Lower leg skin (tissue), 4 donors: ENCODE measurements at places on chromosomes 11 and 22. TPM values are rescaled to one million over a fixed set of nuclear protein-coding genes. Genes with fewer than 3 reads are reported as not detected.

AIP gene
- total RNA-seq = 43.3 TPM

GRCh38 chr22:36395055-36395849, 7.5 kb upstream of the MYH9 start:
- DNase-seq = no peak

- DNase-seq = no peak
These were observed 31.4 kb downstream of the PPIL2 start for GRCh38 chr22:21697021-21697771.

DNA sequence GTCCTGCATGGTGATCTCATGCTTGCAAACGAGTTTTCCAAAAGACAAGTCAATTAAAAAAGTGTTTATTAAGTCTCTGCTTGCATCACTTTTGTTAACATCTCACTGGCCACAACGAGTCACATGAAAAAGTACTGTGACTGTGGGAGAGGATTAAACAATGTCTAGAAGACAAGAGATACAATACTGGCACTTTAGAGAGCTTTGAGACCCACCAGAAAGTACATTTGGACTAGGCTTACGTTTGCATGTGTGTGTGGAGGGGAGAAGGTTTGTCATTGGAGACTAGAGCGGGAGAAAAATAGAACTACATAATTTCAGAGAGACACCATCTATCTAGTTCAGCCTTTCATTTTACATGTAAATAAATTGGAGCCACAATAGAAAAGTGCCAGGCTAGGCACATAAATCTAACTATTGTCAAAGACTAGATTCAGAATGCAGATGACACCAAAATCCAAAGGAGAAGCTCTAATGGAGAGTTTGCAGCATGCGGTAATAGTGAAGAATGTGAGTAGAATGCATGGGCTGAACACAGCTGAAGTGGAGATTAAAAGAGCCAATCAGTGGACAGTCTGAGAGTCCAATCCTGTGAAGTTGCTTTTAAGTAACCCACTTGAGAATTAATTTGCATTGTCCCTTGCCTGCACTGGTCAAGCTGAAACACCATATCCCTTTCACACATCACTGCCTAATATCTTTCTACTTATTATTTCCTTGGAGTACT, 977.4 kb upstream of the FAT3 start:
- DNase-seq = no peak

GRCh38 chr11:24723231-24723630, 226.4 kb downstream of the LUZP2 start:
- no peak for DNase-seq

GRCh38 chr22:35411102-35411501, 11.2 kb downstream of the MCM5 start:
- DNase-seq = no peak

MRGPRX3 gene
- total RNA-seq = 0.38 TPM

DNA sequence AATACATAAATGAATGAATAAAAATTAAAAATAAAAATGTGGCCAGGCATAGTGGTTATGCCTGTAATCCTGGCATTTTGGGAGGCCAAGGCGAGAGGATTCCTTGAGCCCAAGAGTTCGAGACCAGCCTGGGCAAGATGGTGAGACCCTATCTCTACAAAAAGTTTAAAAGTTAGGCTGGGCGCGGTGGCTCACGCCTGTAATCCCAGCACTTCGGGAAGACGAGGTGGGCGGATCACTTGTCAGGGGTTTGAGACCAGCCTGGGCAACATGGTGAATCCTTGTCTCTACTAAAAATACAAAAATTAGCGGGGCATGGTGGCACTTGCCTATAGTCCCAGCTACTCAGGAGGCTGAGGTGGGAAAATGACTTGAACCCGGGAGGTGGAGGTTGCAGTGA, 9.7 kb upstream of the BEST1 start:
- DNase-seq = peak; percentile 57

NCAPD3 gene
- total RNA-seq = 24.7 TPM

DNA sequence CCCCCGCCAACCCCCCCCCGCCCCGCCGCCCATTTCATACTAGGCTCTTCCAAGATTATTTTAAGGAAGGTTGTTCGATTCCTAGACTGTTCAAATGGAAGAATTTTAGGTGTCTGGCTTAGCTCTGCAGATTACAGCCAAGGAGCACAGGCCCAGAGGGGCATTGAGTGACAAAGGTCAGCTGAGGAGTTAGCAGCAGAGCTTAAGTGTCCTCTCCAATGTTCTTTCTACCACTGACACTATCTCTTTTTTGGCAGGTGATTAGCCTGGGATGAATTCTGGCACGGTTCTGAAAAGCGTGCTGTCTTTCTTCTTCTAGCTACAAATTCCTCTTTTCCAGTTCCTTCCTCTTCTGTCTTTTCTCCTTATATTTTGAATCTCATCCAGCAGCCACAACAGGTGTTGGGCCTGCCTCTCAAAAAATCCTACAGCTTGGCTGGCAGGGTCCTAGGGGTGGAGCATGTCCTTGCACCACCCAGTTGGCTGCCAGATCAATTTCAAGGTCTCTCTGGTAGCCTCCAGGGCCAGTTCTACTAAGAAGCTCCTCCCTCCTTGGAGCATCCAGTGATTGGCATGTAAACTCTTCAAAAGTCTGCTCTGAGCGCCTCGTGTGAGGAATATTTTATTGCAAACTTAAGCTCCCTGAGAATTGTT, 23.0 kb downstream of the KCNE3 start:
- no peak for DNase-seq

OOSP2 gene
- not detected for total RNA-seq

DNA sequence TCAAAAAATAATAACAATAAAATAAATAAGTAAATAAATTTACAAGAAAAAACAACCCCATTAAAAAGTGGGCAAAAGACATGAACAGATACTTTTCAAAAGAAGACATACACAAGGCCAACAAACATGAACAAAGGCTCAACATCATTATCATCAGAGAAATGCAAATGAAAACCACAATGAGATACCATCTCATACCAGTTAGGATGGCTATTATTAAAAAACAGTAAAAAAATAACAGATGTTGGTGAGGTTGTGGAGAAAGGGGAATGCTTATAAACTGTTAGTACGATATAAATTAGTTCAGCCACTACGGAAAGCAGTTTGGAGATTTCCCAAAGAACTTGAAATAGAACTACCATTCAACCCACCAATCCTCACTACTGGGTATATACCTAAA, 44.6 kb downstream of the PRCP start:
- DNase-seq = no peak

MS4A6E gene
- not detected for total RNA-seq

GRCh38 chr22:29427176-29427760, 11.1 kb upstream of the RFPL1 start:
- DNase-seq = peak; percentile 54

DNA sequence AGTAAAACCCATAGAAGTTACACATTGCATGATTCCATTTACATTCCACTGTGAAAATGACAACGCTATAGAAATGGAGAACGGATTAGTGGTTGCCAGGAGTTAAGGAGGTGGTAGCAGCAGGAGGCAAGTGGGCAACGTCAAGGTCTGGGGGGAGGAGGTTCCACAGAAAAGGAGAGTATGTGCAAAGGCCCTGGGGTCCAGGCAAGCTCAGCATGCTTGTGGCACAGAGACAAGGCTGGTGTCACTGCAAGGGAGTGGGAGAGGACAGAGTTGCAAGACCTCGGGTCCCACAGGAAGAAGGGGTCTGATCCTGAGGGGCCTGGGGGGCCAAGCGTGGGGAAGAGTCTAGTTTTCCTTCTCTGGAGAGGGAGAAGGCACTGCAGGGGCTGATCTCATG, 240.8 kb downstream of the MN1 start:
- no peak for DNase-seq

- DNase-seq = no peak
These were observed 56.8 kb upstream of the CLMP start for GRCh38 chr11:123251657-123252344.

- no peak for DNase-seq
These were observed 69.1 kb upstream of the APOA1 start for GRCh38 chr11:116906479-116906878.

GRCh38 chr11:60767388-60767811, 10.7 kb downstream of the MS4A15 start:
- no peak for DNase-seq

DNA sequence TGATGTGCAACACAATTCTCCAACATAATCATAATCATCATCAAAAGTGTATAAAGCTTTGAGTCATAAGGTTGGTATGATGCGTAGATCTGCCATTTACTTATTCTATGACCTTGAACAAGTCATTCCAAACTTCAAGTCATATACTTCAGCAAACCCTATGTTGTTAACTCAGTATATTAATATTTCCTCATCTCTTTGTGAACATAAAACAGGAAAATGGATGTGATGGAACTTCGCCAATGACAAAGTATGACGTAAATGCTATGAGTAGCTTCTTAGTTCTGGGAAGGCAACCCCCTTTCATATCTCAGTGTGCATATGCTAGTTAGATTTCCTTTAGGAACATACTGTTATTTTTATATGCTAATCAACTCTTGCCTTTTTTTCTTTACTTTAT, 102.7 kb upstream of the ANO3 start:
- no peak for DNase-seq

PITPNM1 gene
- 13.7 TPM for total RNA-seq

DNA sequence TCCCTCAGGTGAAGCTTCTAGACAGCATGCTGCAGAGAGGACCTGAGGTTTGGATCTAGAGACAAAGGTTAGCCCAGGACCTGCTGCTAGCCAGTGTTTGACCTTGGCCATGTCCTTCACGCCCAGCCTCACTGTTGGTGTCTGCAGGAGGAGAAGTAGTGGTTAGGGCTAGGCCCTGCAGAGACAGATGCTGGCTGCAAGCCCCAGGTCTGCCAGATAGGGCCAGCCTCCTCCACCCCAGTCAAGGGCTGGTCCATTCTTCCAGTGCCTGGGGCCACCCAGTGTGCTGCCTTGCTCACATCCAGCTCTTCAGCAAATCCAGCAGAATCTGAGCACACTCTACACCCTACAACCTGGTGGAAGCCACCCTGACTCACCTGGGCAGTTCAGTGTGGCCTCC, 21.5 kb upstream of the MIEF1 start:
- no peak for DNase-seq

DNA sequence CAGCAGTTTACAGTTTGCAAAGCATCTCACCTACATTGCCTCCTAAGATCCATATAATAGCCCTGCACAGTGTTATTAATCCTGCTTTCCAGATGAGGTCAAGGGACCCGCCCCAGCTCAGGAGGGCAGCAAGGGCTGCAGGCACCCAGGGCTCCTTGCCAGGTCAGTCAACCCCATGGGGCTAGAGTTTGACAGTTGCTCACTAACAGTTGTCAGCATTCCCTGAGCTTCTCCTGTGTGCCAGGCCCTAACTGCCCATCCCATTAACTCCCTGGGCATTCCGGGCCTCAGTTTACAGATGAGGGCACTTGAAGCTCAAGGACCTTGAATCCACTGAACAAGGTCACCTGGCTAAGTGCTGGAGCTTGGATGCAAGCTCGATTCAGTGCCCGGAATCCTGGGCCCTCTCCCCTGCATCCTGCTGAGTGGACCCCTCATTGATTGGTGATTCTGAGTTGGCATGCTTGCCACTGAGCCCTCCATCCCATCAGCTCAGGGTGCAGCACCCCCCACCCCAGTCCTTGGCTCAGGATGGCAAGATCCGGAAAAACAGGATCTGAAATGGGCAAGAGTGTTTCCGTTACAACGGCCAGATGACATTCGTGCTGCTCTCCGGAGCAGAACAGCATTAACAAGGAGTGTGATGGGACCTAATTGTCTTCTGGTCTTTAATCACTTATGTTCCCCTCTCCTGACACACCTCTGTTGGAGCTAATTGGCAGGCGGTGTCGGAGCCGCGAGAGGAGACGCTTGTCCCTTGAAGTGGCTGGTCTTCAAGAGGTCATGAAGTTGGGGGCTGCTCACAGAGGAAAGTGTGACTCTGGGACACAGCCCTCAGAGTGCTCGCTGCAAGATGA, 87.4 kb upstream of the SHISAL1 start:
- DNase-seq = peak; percentile 60

DNA sequence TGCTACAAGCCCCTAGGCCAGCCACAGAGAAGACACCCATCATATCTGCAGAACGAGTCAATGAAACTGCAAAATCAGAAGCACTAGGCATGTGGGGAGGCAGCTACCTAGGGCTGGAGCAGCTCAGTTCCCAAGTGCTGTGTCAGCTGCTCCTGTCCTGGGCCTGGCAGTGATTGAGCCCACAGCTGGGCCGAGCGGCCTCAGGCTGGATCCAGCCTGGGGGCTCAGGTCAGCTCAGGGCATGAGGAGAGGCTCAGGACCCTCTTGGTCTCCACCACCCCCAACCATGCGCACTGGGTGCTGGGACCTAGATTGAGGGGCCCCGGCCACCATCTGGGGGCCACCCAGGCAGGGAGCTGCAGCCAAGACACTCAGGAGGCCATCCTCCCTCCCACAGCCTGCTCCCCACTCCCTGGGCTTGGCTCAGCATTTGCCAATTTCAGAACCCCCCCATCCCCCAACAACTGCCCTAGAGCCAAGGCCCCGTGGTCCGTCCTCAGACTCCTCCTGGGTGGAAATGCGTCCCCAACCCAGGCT, 2.4 kb upstream of the TNNT3 start:
- DNase-seq = no peak

DNA sequence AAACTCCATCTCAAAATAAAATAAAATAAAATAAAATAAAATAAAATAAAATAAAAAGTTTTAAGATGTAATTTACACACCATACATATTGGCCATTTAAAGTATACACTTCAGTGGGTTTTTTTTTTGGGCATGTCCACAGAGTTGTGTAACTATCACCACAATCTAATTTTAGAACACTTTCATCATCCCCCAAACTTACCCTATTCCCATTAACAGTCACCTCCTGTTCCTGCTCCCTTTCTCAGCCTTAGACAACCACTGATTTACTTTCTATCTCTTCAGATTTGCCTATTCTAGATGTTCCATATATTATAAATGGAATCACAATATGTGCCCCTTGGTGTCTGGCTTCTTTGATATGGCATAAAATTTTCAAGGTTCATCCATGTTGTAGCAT, 4.6 kb upstream of the ACER3 start:
- no peak for DNase-seq

TUBA8 gene
- total RNA-seq = 4.7 TPM

DNA sequence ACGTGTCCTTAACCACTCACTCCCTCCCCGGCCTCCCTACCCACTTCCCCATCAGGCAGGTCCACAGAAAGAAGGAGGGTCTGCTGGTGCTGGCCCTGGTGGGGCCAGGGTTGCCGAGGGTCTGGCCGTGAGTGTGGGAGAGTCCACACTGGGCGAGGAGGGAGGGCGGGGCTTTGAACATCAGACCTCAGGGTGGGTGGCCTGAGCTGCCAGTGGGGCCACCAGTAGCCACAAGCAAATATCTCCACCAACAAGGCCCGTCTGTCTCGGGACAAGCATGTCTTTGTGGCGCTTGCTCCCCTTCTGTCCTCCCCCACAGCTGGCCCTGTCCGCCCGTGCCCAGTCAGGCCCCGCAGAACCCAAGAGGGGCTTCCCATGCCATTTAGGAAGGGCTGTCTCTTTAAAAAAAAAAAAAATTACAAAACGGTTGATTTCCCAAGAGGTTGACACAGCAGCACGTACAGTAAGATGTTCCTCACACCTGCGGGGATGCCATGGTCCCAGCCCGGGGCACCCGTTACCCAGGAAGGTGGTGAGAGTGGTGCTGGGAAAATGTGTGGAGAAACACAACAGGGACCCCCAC, 17.7 kb upstream of the TALDO1 start:
- no peak for DNase-seq

POTEH gene
- total RNA-seq = 0.17 TPM

FGF4 gene
- not detected for total RNA-seq

- no peak for DNase-seq
These were observed 14.1 kb downstream of the ZFP91 start for GRCh38 chr11:58592760-58593472.
